ENCODE measurements at places on chromosomes 13 and 19.
A peak's percentile ranks its signal among the peaks of the same experiment; 100 is the strongest.

GRCh38 chr13:50214514-50214913 is 199.3 kb downstream of the KCNRG start:
- DNase-seq, result no peak

DNA sequence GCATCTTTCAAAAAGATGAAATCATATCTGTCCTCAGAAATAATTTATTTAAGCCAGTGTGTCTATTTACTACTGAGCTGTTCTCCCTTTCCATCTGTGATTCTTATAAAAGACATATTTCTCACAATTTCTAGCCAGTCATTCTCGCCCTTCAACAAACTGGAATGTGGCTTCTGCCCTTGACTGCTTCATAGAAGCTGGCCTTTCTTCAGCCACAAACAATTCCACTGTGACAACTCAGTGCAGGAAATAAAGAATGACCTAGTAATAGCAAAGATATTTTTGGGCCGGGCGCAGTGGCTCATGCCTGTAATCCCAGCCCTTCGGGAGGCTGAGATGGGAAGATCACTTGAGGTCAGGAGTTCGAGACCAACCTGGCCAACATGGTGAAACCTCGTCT is 655.5 kb downstream of the PCDH9 start:
- no peak for DNase-seq

DNA sequence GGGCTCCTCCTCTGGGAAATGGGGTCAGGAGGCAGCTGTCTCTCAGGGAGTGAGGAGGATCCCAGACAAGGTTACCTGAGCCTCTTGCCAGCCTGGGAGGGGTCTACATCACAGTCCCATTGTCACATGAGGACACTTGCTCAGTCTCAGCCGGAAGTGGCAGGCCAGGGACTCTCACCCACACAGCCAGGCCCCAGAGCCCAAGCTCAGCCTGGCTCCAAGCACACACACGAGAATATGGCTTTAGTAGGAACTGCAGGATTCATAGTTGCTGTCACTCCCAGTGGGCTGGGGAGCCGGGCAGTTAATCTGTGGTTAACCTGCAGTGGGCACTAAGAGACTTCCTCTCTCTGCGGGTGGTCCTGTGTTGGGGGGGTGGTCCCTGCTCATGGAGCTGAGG is 15.8 kb upstream of the RELB start:
- DNase-seq, result no peak

DNA sequence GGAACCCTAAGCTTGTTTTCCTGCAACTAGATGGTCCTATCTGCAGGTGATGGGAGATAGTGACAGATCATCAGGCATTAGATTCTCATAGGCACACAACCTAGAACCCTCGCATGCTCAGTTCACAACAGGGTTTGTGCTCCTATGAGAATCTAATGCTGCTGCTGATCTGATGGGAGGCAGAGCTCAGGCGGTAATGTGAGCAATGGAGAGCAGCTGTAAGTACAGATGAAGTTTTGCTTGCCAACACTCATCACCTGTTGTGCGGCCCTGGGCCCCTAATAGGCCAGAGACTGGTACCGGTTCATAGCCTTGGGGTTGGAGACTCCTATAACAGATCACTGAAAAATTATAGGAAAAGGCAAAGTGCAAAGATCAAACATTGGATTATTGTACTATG is 267.2 kb downstream of the PCDH9 start:
- no peak for DNase-seq

GRCh38 chr13:114230117-114230516 is 4.6 kb upstream of the CDC16 start:
- DNase-seq, result peak; percentile 67

DNA sequence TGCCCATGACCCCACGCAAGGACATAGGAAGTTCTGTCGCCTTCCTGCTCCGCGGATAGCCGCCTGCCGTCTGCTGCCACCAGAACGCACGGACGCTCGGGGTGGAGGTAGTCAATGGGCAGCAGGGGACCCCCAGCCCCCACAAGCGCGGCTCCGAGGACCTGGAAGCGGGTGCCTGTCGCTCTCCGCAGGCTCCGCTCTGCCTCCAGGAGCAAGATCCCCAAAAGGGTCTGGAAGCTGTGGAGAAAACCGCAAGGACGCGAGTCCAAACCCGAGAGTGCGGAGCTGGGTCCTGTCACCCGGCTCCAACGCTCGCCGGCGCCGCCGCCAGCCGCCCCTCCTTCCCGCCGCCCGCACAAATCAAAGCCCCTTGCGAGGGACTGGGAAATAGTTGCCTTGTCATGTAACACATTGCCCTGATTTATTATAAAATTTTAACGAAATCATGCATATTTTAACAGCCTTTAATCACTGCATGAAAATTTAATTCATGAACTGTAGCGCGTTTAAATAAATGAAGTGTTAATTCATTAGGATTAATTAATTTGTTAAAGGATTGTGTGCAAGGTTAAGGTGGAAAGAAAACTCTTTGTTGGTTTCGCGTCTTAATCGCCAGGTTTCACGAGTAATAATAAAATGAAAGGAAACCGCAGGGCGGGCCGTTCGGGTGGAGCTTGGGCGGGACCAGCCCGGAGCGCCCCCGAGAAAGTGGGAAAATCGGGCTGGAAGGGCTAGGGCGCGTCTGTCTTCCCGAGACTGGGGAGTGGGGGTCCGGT is 5.5 kb upstream of the POU4F1 start:
- DNase-seq, result no peak

- DNase-seq, result no peak
Observed at GRCh38 chr13:91745967-91746366, 347.5 kb downstream of the GPC5 start.

DNA sequence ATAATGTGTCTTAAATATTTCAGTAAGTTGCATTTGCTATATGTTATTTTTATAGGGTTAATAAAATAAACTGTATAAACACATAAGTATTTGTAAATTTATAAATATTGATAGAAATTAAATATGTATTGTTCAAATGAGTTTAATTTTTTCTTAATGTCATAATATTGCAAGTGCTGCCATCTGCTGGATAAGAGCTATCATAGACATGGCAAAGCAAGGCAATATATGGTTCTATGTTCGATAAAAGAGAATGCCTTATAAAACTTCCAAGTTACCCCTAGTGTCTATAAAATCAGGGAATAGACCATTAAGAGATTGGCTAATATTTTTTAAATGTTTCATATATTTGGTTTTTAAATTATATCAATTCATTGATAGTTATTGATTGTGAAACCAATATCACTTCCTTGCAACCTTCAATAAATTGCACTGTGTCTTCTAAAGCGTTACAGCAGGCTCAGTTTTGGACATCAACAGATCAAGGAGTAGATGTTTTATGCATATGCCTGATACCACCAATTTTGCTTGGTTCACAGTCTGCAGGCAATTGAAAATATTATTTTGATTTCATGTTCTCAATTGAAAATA is 29.0 kb upstream of the SLITRK6 start:
- DNase-seq, result peak; percentile 20

DNA sequence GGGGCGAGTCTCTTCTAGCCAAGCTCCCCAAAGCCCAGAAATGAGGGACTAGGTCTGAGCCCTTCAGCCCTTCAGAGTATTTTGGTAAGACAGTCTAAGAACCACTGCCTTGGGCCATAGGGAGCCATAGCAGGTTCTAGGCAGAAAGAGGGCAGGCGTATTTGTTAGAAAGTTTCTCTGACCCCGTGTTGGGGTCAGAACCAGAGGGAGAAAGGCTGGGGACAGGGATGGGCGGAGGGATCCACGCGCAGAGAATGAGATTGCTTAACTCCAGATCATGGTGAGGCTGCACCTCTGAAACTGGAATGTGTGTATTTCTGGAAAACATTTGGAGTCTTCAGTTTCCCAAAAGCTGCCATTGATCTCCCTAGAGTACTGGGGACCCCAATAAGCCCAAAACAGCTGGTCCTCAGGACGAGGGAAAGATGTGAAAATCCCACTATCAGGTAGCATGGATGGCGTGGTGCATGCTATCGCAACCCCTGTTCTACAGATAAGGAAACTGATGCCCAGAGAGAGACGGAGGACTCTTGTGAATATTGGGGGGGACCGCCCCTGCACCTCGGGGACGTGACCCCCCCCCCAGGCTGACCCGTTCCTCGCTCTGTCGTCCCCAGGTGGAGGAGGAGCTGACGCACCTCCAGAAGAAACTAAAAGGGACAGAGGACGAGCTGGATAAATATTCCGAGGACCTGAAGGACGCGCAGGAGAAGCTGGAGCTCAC is 703 bp upstream of the TPM4 start:
- no peak for DNase-seq

DNA sequence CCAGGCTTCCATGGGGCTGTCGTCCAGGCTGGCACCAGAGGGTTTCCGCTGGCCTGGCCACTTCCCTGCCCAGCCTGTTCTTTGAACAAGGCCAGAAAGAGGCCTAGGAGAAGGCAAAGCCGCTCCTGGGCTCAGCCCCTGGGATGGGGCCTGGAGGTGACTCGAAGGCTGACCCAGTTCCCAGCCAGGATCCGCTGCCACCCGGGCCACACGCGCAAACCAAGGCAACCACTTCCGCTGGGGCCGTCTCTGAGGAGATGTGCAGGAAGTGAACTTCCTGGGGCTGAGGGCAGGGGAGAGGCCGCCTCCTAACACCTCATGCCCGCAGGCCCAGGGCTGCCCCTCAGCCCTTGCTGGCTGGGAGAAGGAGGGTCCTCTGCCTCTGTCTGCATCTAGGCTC is 15.2 kb downstream of the PLEKHF1 start:
- DNase-seq, result no peak

DNA sequence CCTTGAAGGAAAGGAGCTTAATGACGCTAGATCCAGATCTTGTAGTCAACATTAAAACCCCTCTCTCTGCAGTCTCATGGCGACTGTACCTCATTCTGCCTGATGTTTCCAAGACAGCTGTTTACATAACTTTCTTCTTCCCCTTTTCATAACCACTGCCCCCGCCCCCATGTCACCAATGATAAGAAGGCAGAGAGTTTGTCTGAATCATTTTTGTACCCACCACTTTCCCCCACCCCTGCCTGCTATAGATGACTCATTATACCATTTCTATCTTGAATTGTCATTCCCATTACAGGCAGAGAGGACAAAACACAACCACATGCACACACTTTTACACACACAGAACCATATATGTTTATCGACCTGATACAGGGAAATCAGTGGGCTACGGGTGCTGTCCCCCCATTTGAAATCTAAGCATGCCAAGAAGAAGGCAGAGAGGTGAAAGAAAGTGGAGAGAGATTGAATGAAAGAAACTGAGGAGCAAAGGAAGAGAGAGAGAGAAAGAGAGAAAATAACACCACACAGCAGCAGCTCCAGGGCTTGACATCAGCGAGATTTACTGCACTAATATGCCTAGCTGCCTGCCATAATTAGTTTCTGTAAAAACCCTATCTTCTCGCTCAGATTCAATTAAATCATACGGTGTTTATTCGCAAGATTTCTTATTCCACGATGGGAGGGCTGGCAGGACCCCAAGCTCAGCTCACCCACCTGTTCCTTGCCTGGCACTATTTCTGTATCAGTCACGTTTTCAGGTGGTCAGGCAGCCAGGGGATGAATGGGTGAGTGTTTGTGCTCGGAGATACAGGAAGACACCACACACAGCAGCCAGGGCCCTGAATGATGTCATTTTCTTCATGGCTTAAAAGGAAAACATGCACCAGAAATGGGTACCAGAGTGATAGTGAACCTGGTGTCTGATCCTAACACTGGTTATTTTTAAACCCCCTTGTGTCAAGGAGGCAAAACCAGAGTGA is 114.3 kb upstream of the SERP2 start:
- DNase-seq, result no peak

- DNase-seq, result no peak
Observed at GRCh38 chr13:96781141-96781540, 213.1 kb downstream of the OXGR1 start.

GRCh38 chr13:84867246-84867645 is 932.0 kb downstream of the SLITRK6 start:
- no peak for DNase-seq

GRCh38 chr19:44816301-44816700 is 7.4 kb downstream of the BCAM start:
- DNase-seq, result no peak

DNA sequence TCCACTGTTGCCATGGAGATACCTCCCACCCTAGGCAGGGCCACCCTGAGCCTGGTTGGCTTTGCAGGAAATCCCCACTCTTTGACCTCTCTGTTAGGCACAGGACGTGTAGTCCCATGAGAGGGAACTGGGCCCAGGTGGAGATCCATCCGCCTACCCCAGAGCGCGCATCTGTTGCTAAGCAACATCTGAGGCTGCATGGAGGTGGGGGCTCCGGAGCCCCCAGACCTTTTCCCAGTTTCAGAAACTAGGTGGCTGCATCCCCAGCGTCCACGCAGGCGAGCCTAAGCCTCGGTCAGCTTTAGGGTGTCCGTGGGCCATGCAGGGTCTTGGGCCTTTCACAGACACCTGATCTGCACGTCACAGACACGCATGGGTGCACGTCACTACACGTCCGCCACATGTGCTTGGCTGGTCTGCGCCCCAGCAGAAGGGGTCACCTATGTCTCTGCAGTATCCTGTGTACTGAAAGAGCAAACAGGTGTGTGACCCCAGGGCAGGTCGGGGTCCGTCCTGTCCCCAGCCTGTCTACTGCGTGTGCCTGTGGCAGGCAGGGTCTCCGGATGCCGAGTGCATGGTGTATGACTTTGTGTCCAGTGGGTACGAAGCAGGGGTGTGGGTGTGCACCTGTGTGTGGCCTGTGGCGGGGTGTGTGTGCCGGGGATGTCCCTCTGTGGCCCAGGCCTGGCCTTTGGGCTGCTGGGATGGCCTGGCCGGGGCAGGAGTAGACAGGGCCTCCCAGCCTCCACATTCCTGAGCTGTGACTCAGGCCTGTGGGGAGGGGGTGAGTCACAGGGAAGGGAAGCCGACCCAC is 4.1 kb upstream of the CIRBP start:
- no peak for DNase-seq

DNA sequence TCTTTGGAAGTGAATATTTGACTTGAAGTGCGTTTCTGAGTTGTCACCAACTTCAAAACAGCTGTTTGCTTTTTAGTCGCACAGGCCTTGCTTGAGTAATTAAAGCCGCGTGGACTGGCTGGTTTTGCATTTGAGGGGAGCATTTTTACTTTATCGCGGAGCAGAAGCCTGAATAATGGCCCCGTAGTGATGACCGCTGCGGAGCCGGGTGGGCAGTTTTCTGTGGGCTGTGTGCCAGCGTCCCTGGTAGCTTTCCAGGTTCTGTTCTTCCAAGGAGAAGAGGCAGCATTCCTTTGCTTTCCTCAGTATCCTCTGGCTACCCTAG is 1.1 kb downstream of the NAA16 start:
- DNase-seq, result peak; percentile 16

GRCh38 chr13:90545070-90545840 is 802.2 kb upstream of the MIR17HG start:
- no peak for DNase-seq

GRCh38 chr13:40777166-40777808 is 6.3 kb upstream of the MRPS31 start:
- DNase-seq, result peak; percentile 46

DNA sequence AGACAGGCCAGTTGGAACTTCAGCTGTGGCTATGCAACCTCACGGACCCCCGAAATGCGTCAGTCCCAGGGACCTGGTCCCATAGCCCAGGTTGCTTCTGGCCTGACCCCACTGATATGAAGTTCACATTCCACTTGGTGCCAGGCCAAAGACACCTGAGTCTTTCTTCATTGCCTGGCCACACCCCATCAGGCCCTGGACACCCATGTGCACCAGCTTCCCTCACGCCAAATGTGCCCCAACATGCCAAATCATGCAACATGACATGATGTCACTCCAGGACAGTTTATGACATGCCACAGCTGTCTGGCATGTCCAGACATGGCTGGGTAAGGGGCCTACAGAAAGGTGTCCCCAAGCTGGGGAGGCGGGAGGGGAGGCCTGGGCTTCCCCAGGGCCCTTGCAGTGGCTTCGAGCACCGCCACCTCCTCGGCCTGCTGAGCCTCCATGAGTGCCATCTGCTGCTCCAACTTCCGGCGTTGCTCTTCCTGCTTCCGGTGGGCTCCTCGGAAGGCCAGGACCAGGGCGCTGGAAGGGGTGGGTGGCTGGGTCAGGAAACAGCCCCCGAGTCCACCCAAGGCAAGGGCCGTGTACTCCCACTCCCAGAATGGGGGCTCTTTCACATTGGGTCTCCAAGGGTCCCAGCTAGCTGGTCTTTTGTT is 4.3 kb upstream of the NR2F6 start:
- DNase-seq, result no peak
